ENCODE measurements at places on chromosomes 7 and 10. TPM values are rescaled to one million over a fixed set of nuclear protein-coding genes. Genes with fewer than 3 reads are reported as not detected.

TCF7L2 gene
- 7.7 TPM for total RNA-seq

PDK4 gene
- 1.8 TPM for total RNA-seq

FBXO24 gene
- total RNA-seq, result 0.45 TPM

AKR1B15 gene
- total RNA-seq, result not detected

DEPP1 gene
- total RNA-seq, result 25.0 TPM

C10orf53 gene
- not detected for total RNA-seq

CHST3 gene
- total RNA-seq, result 27.0 TPM

H2BK1 gene
- not detected for total RNA-seq

CPN1 gene
- not detected for total RNA-seq

PPA1 gene
- 218 TPM for total RNA-seq

Data from mammary epithelial cell (primary cell).